ENCODE measurements at places on chromosomes 16 and 17. TPM values are rescaled to one million over a fixed set of nuclear protein-coding genes. Genes with fewer than 3 reads are reported as not detected.

Gene ALKBH5
- 125 TPM for total RNA-seq

Gene NOD2
- not detected for total RNA-seq

Gene SULT1A4
- 3.7 TPM for total RNA-seq

Gene CLEC3A
- total RNA-seq, result not detected

DNA sequence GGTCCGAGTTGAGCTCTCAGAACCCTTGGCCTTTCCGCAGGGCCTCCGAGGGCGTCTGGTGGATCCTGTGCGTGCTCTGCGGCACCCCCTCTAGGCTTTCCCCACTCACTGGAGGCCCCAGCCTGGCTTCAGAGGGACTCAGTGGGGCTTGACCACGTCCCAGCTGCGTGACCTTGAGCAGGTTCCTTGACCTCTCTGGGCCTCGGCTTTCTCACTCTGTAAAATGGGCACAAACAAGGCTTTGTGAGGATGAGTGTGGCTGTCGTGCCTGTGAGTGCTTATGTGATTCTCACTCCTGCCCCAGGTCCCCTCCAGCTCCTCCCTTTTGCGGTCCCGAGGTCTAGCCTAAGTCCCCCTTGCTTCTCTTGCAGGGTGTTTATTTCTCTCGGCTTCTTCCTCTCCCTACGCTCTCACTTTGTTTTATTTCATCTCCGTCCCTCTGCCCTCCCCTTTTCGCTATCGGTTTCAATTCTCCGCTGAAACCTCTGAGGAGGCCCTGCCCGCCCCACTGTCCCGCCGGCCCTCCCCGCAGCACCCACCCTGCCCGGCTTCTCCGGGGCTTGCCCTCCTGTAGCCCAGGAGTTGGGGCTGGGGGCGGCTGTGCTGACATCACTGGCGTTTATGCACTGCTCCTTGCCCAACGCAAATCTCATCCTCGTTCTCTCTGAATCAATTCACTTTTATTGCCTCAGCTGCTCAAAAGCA is 82.3 kb upstream of the CBX4 start:
- no peak for DNase-seq

- DNase-seq, result no peak
These were observed 119.7 kb downstream of the RAB11FIP4 start for GRCh38 chr17:31511195-31511578.

DNA sequence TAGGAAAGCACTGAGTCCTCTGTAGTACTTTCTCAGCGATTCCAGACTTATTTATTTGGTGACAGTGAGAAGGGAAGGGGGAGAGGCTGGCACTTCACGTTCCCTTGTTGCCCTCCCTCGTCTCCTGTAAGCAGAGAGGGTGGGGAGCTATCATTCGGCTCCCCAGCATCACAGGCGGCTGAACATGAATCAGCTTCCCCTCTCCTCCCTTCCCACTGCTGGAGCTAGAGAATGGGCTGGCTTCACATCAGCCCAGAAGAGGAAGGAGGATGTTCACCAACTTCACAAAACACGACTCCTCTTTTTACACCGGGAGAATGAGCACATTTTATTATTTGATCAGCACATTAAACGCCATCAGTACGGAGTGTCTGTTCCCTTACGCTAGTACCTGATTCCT is 6.7 kb upstream of the CMIP start:
- DNase-seq, result no peak
